Activated CD4-positive, alpha-beta T cell treated with anti-CD3 and anti-CD28 coated beads, Interleukin-2, amount 50 U/mL, for 4 hours (primary cell): ENCODE measurements at places on chromosomes 1 and 21.

DNA sequence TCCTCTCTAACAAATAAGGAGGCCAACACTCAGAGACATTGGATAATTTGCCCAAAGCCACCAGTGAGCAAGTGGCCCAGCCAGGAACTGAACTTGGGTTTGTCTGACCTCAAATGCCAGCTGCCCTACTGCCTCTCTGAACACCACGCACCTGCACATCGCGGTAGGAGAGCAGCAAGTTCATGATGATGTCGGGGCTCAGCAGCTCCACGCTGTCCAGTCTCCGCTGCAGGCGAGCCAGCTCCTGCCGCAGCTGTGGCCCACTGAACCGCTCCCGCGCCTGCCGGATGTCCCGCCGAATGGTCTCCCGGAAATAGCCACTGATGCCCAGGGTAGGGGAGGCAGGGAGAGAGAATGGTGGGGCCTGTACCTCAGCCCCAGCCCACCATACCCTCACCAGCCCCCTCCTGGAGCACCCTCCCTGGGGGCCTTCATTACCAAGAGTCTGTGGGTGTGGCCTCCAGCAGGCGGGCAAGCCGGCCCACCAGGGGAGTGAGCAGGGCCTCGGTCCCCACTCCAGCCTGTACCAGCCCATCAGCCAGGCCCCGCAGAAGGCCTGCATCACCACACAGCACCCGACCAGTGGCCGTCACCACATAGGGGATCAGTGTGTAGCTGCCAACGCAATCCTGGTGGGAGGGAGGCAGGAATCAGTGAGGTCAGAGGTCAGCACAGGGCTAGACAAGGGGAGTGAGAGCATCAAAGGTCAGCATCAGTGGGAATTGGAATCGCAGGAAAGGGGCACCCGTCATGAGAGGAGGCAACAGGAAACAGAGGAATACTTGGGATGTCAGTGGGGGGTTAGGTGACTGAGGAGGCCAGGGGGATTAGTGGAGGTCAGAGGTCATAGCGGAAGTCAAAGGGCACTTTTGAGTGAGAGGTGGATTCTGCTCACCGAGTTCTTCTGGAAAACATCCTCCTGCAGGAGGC is 2.7 kb downstream of the MAP3K6 start:
- no peak for DNase-seq

DNA sequence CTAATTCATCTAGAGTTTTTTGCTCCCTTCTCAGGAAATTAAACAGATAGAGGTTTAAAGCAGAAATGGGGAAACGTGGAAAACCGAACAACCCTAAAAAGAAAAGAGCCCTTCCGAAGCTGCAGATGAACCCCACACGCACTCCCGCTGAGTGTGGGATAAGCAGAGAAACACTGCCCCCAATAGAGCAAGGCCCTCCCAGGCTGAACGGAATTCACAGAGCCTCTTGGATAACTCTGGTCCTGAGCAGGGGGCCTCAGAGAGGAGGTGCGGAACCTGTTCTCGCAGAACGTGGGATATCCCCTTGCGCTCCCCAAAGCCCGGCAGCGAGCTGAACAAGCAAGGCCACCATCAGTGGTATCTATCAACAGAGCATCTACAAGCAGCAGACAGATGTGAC is 44.9 kb downstream of the SSBP3 start:
- no peak for DNase-seq

DNA sequence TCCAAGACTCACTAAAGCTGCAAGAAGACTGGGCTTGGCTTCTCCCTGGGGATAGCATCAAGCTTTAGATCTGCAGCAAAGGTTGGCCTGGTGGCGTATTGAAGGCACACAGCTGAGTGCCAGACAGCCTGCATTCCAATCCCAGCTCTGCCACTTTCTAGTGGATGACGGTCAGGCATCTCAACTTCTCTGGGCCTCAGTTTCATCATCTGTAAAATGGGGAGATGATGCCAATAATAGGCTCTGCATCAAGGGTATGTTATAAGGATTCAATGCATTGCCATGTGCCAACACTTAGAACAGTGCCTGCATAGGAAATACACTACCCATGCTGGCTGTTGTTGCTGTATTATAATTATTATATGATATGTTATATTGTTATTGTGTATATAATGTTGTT is 220.4 kb downstream of the NPHP4 start:
- DNase-seq = no peak

DNA sequence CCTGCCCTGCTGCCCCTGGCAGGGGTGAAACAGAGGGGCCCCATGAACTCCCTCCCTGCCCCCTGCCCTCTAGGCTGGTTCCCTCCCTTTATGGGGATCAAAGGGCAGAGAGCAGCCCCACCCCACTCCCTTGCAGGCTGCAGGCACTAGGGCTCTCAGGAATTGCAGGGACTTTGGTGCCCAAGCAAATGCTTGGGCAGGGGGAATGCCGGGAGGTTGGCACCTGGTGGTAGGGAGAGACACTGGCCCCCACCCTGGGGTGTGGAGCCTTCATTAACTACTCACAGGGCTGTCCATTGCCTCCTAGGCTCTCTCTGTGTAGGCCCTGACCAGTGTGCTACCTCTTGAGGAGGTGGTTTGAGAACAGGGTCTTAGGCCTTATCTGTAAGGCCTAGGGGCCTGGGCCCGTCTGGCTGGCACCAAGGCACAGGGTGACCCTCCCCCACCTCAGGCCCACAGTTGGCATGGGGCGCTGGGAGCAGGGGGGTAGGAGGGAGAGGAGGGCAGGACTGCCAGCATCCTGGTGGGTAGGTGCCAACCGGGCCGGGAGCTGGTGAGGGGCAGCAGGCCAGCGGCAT is 4.7 kb downstream of the ZBTB7B start:
- DNase-seq = no peak

- DNase-seq = no peak
Measured at GRCh38 chr21:28256420-28256831, 736.3 kb downstream of the LTN1 start.

- DNase-seq = no peak
Measured at GRCh38 chr1:36112823-36113222, 12.2 kb downstream of the COL8A2 start.

DNA sequence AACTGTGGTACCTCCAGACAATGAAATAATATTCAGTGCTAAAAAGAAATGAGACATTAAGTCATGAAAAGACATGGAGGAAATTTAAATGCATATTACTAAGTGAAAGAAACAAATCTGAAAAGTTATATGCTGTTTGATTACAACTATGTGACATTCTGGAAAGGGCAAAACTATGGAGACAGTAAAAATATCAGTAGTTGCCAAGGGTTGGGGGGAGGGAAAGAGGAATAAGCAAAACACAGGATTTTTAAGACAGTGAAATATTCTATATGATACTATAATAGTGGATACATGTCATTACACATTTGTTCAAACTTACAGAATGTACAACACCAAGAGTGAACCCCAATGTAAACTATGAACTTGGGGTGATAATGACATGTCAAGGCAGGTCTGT is 38.2 kb upstream of the PKN2 start:
- no peak for DNase-seq

DNA sequence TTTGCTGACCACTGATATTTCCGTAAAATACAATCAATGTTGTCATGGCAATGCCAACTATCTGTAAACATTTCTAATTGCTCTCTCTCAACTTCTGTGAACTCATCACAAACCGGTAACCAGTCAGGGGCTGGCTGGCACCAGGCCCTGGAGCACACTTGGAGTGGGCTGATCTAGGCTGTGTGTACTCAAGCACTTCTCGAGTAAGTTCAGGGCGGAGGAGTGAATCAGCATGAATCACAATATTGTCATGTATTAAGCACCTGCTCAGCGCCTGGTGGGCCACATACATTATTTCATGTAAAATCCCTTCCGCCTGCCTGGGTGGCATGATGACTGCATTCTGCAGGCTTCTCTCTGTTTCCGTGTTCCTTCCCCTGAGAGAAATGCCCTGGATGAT is 212.4 kb downstream of the FOXD2 start:
- no peak for DNase-seq

- DNase-seq = no peak
Measured at GRCh38 chr1:227893949-227894721, 53.6 kb downstream of the WNT9A start.

DNA sequence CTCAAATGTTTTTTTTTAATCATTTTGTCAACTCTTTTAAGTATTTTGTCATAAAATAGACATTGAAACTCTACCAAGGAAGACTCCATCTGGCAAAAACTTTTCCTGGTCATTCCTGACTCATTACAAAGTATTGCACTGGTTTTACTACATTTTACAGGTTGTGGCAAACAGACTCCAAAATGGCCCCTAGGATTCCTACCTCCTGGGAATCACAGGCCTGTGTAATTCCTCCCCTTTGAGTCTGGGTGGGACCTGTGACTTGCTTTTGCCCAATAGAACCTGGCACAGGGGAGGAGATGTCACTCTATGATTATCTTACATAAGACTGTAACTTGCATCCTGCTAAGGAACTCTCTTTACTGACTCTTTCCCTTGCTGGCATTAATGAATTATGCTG is 123.6 kb upstream of the KCNJ6 start:
- DNase-seq = no peak

GRCh38 chr1:185850366-185850765 is 116.2 kb downstream of the HMCN1 start:
- no peak for DNase-seq

DNA sequence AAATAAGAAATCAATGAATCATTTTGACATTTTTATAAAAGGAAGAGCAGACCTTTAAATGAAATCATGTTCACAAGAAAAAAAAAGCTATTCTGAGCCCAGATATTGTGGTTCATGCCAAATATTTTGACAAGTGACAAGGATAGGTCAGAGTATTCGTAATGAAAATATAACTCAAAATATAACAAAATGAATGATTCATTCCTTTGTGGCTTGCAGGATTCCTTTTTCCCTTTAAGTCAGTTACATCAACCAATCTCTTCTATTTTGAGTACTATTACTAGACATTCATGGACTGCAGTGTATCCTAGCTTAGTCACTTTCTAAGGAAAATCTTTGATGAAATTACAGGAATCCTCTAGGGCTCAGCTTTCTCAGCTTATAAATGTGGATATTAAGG is 188.7 kb downstream of the COL11A1 start:
- DNase-seq = no peak

DNA sequence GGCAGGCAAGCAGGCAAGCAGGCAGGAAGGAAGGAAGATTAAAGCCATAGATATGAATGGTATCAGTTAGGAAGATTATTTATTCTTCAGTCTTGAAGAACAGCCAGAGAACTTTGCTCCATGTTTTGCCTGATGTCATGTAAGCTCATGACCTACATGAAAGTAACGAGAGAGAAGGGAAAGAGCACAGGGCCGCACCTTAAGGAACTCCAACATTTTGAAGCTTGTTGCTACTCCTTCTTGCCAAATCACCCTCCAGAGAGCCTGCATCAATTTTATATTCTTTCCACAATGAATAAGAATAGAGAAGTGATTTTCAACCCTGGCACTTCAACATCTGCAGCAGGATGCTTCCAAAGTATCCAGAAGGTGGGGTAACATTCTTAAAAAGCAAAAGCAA is 78.0 kb upstream of the EFHD2 start:
- no peak for DNase-seq

- no peak for DNase-seq
Measured at GRCh38 chr1:73499671-73500070, 698.3 kb downstream of the LRRIQ3 start.

GRCh38 chr1:47911424-47911823 is 85.8 kb downstream of the TRABD2B start:
- no peak for DNase-seq

GRCh38 chr1:155261852-155262673 is at the start of gene SCAMP3:
SCAMP3 (minus strand) TSS chr1:155262360; CDS start chr1:155262151, 209 bp downstream.
- DNase-seq = peak; percentile 77

DNA sequence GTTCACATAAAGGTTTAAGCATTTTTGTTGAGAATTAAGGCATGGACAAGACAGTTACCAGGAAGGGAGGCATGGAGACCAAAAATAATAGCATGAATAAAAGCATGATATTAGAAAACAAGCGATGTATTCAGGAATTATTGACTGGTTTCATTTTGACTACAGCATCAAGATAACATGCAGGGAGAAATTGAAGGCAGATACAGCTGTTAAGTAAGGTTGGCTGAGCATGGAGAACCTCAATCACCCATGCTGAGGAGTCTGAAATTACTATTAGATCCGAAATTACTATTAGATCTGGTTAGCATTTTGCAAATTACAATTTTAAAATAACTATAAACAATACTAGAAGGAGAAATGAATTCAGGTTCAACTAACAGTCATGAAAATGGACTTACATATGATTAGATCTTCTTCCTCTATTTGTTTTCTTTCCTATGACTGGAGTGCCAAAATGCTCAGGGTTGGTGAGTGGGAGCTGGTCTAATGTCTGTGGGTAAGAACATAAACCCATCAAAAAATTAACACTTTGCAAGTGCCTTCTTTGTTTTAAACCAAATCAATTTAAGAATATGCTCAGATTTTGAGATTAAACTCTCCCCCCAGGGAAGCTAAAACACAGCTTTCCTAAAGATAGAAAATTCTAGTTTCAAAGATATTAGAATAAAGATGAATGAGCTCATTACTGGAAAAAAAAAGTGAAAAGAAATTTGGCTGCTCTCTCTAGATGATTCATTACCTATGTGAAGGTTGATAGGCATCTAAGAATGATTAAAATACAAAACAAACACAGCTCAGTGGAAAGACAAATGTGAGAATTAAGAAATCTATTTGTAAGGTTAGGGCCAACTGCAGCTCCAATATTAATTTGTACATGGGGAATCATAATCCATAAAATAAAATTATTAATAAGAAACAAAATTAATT is 81.7 kb downstream of the ARID4B start:
- DNase-seq = no peak

- no peak for DNase-seq
Measured at GRCh38 chr21:25589887-25590286, 17.4 kb downstream of the MRPL39 start.

DNA sequence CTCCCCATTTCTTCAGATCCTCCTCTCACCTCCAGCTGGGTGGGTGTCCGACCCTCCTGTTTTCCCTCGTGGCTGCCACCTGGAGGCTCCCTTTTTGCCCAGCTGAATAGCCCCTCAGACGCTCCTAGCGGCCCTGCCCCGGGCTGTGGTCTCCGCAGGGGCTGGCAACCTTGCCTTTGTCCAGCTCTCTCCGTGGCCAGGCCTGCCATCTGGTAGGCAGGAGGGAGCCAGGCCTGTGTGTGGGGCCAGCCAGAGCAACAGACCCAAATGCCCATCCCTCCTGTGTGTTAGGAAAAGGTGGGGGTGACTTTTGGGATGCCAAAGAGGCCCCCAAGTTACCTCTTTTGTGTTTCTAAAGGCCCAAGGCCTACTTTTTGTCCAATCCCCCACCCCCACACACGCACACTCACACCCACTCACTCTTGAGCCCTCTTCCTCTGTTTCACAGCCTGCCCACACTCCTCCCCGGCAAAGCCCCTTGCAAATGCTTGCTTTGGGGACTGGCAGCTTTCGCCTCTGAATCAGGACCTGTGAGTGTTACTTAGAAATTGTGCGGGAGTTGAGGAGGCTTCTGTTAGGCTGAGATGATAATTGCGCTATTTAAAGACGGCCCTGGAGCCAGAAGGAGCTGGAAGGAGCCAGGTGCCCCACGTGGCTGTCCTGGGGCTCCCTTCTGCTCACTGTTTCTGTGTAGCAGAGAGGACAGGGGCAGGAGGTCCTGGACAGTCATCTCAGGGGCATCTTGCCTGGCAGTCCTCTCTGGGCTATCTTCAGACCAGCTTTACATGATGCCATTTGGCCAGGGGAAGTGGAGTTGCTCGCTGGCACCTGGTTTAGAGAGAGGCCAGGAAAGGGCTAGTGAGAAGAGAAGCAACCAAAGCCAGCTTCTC is 9.1 kb downstream of the PPFIA4 start:
- DNase-seq = no peak

GRCh38 chr1:50841791-50842387 is 118.2 kb downstream of the FAF1 start:
- no peak for DNase-seq
